ENCODE measurements at places on chromosomes 16 and 17. TPM values are rescaled to one million over a fixed set of nuclear protein-coding genes. Genes with fewer than 3 reads are reported as not detected.

The RDM1 gene
- total RNA-seq, result 18.6 TPM

The KRT15 gene
- total RNA-seq, result 5.8 TPM

The SNX20 gene
- 1.8 TPM for total RNA-seq

- DNase-seq, result peak; percentile 48
Observed at GRCh38 chr17:64938925-64939474, 19.7 kb upstream of the LRRC37A3 start.

DNA sequence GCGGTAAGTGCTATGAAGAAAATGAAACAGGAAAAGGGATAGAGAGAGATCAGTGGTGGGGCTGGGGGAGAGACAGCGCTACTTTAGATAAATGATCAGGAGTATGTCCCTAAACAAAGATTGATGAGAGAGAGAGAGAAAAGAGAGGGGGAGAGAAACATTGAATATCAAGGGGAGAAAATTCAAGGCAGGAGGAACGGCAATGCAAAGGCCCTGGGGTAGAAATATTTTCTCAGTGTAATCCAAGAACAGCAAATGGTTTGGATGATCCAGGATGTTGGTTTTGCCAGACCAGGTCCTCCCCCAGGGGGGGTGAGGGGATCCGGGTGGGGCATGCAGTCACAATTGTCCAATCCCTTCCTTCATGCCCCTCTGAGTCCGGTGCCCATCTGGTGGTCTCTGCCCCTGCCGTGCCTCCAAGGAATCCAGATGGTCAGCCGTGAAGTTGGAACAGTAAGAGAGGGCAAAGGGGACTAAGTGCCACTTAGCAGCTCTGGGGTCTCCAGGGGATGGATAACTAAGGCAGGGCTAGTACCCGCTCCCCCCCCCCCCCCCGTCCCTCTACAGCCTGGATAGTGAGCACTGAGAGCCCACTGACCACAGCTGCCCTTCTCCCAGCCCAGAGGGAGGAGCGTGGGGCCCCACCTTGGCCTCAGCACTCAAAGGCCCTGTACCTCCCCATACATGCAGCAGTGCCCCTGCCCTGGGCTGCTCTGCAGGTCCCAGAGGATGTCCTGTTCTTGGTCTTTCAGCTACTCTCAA lies 43.7 kb downstream of the TMEM132E start:
- no peak for DNase-seq

DNA sequence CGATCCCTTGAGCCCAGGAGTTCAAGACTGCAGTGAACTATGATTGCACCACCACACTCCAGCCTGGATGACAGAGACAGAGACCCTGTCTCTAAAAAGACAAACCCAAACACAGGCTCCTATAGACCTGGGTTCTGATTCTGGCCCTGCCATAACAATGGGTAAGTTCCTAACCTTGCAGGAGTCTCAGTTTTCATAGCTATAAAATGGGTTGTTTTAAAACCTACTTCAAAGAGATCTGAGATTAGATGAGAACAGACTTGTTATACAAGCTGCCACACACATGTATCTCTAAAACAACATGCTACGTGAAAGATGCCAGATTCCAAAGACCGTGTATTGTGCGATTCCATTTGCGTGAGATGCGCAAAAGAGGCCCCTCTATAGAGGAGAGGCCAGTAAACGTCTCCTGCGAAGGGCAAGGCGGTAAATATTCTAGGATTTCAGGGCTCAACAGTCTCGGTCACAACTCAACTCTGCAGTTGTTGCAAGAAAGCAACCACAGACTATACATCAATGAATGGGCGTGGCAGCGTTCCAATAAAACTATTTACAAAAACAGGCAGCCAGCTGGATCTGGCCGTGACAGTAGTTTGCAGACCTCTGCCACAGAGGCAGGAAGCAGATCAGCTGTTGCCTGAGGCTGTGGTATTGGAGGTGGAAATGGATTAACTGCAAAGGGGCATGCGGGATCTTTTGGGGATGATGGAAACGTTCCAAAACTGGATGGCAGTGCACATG lies 5.9 kb downstream of the CORO7 start:
- DNase-seq, result peak; percentile 70

DNA sequence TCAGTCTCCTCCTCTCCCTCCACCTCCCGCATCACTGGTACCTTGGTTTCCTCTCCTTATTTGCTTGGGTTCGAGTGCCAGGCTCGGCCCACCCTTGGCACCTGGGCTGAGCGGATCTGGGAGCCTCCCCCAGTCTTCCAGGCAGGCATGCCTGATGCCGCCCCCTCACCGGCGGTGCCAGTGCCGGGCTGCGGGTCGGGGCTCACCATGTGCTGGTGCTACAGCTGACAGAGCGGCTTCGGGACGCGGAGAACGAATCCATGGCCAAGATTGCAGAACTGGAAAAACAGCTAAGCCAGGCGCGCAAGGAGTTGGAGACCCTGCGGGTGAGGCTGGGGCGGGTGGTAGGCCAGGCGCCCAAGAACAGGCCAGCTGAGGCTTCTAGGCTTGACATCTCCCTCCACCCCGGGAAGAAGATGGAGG lies 19.2 kb downstream of the FMNL1 start:
- DNase-seq, result no peak

GRCh38 chr17:57459286-57459915 lies 203.1 kb downstream of the MSI2 start:
- no peak for DNase-seq

DNA sequence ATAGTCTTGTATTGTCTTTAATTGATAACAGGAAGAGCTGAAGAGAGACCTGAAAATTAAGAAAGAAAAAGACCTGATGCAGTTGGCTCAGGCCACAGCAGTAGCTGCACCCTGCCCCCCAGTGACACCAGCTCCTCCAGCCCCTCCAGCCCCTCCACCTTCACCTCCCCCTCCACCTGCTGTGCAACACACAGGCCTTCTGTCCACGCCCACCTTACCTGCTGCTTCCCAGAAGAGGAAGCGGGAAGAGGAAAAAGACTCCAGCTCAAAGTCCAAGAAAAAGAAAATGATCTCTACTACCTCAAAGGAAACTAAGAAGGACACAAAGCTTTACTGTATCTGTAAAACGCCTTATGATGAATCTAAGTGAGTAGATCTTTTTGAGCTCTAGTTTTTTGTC lies 36.8 kb downstream of the C17orf58 start:
- no peak for DNase-seq

All from testis (tissue), 5 donors.